ENCODE measurements at places on chromosomes 11 and 22.

- DNase-seq: no peak
These were observed 865 bp downstream of the RBM14 start for GRCh38 chr11:66617155-66617834.

- no peak for DNase-seq
These were observed 102.7 kb downstream of the COMMD9 start for GRCh38 chr11:36186340-36187175.

- DNase-seq: no peak
These were observed 13.2 kb upstream of the PEX26 start for GRCh38 chr22:18064636-18065035.

DNA sequence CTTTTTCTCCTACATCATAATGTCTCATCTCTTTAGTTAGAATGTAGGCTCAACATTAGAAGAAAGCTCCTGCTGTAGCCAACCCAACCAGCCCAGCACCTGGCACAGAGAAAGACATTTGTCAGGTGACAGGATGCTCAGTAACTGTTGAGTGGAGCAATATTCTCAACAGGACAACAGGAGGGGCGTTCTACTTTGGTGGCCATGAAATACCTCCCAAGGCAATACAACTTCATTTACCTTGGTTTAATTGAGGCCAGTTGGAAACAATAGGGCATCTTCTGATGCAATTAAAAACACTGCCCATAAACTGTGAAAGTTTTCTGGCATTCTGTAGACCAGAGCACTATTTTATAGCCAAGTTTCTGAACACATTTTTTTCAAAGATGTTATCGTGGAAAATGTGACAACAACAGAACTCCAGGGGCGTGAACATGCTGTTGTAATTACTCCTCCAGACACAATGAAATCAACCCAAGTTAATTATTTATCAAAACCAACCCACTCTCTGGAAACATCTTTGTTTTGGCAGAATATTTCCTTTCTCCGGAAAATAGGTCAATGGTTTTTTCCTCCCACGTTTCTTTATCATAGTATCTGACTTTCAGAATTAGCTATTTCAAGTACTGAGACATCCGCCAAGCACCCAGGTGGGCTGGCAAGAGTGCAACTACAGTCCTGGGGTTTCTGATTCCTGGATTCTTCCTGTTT, 538.1 kb downstream of the SOX6 start:
- no peak for DNase-seq

- no peak for DNase-seq
These were observed 40.9 kb upstream of the SUSD2 start for GRCh38 chr22:24140357-24140756.

GRCh38 chr11:1701091-1701807, 4.3 kb downstream of the KRTAP5-6 start:
- DNase-seq: no peak

DNA sequence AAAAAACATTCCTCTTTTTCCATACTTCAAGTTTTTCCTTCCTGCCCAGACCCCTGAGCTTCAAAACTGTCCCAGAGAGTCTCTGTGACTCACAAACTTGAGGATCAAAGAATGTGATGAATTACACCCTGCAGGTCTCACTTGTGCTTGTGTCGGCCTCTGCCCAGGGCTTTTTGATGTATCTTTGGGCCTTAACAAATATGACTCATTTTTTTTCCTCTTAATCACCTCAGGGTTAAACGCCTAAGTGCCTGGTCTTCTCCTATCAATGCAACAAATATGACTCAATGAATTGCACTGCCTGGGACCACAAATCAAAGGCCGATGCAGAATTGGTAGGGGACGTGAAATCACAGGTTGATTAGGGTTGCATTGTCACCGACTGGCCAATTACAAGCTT, 267.7 kb downstream of the LARGE1 start:
- no peak for DNase-seq

- no peak for DNase-seq
These were observed 2.1 kb upstream of the LRRC32 start for GRCh38 chr11:76672431-76673175.

GRCh38 chr11:73838443-73839122, 38.1 kb downstream of the COA4 start:
- DNase-seq: no peak

DNA sequence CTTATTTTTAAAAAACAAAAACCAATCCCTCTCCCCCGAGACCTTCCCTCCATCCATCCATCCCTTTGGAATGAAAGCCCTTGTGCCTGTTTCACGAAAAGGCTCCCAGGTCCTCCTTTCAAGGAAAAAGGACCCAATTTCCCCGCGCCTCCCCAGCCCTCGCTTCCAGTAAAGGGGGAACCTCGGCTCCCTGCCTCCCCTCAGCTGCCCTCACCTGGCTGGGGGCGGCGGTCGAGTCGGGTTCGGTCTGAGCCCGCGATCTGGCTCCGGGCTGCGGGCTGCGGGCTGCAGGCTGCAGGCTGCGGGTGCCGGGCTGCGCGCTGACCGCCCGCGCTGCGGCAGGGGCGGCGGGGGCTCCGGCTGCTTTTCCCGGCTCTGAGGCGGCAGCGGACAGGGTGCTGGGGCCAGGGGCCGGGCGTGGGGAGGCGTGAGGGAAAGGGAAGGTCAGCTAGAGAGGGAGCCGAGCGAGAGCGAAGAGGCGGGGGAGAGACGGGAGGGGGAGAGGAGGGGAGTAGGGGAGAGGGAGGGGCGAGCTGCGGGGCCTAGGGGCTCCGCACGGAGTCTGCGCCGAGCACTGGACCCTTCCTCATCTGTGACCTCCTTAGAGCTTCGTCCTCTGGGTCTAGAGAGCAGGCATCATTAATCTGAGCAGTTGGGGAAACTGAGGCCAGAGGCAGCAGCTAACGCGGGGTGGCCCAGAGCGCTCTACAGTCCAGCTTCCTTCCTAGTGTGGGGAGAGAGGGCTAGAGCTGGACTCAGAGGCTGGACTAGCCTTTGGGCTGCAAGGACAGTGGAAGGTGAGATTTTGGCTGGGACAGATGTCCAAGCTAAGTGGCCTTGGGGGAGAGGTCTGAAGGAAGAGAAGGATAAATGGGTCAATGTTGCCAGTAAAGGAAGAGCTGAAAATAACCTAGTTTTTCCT, at the start of gene C1QTNF4:
Gene C1QTNF4 (minus strand): TSS at position 478 of the 922 bp plus-strand sequence. CDS start 3,601 bp downstream, outside the sequence.
- no peak for DNase-seq

DNA sequence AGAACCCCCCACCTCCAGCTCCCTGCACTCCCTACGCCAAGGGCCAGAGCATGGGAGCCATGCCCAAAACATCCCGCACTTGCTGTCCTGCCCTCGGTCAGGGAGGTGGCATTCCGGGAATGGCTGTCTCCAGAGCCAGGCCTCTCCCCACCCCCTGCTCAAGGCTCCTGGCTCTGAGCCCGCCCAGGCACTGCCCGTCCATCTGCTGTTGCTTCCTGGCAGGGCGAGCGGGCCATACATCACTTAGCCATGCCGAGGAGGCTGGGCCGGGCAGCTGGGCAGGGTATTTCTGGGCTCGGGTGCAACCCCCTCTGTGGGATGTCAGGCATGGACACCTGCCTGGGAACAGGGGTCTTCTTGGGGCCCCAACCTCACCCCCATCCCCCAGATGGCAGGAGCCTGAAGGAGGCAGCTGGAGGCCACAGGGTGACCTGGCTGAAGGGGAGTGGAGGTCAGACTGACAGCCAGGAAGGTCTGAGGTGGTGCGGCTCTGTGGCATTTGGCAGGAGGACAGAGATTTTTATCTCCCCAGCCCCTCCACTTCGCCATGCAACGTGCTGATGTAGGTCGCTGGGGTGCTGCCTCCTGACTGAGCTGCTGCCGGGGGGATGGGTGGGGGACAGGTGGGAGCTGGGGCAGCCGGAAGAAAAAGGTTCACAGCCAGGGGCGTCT, 8.7 kb upstream of the CABP7 start:
- DNase-seq: peak; percentile 29
